Esophagus squamous epithelium (tissue), 5 donors: ENCODE measurements at places on chromosomes 12 and 14.
A peak's percentile ranks its signal among the peaks of the same experiment; 100 is the strongest.

GRCh38 chr12:62814243-62814642 lies 120.7 kb downstream of the PPM1H start:
- H3K27ac ChIP-seq = no peak overlapping the region
- H3K4me1 ChIP-seq = no peaks in the 10 kb centered on the region
- H3K27me3 ChIP-seq = no peaks in the 10 kb centered on the region
- H3K36me3 ChIP-seq = no peaks in the 10 kb centered on the region

DNA sequence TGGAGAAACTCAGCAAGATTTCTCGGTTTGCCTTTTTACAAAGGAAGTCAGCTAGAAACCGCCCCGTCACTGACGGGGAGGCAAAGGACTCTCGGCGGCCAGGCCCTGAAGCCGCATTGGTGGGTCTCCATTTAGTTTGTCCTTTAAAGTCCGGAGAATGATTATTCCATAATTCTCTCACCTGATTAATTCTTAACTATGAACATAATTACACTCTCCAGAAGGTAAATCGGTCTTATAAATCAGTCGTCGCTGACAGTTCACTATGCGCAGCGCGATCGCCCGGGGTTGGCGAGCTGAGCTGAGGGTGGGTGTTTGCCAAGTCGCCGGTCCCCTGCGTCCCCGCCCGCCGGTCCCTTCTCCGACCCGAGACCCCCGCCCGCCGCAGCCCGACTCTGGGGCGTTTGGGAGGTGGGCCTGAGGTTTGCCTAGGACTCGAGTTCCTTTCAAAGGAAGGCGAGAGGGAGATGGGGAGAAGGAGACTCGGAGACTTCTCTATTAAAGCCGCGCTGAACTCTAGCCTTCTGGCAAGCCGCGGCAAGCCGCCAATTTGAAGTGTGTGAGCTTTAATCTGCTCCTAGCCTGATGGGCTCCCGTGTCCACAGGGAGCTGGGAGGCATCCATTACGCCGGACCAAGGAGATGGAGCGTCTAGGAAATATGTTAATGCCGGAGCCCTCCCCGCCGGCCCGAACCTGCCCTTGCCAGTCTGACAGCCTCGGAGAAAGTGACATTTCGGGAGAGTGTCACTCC lies 392.9 kb downstream of the NOVA1 start:
- DNase-seq = no peak
- H3K36me3 ChIP-seq = no peaks in the 10 kb centered on the region
- H3K4me1 ChIP-seq = no peaks in the 10 kb centered on the region
- no peaks in the 10 kb centered on the region for H3K27me3 ChIP-seq
- H3K4me3 ChIP-seq = peak overlapping the region; percentile 61

DNA sequence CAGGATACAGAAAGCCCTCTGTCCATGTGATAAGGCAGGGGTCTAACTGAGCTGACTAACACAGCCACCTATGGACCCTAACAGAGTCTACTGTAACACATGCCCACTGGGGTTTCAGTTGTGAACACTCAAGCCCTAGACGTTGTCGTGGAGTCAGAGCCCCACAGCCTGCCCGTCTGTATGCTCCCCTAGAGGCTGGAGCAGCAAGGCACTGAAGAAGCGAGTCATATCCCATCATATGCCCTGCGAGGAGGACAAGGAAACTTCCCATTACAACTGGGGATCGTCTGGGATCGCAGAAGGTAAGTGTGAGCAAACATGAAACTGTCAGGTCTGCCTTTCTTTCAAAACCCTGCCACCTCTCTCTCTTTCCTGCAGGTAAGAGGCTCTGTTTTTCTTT lies 138.1 kb downstream of the GPR65 start:
- no peak overlapping the region for H3K27ac ChIP-seq
- DNase-seq = no peak
- H3K4me1 ChIP-seq = no peaks in the 10 kb centered on the region
- H3K4me3 ChIP-seq = no peak overlapping the region
- H3K27me3 ChIP-seq = peaks cover 5% of the 10 kb centered on the region

DNA sequence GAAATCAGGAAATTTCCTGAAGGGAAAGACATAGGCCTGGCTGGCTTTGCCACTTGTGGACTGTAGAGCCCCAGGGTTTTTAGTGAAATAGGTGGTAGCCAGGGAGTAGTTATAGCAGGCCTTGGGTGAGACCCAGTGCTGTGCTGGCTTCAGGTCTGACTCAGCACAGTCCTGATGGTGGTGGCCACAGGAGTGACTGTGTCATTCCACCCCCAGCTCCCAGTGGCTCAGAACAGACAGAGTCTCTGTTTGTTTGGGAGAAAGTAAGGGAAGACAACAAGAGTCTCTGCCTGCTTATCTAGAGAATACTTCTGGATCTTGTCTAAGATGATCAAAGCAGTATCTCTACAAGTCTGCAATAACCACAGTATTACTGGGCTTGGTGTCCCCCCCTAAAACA lies 27.5 kb upstream of the OR6J1 start:
- DNase-seq = no peak
- no peaks in the 10 kb centered on the region for H3K36me3 ChIP-seq
- H3K27ac ChIP-seq = no peak overlapping the region
- no peaks in the 10 kb centered on the region for H3K27me3 ChIP-seq
